Fibroblast of skin of abdomen (primary cell): ENCODE measurements at places on chromosomes 1 and 21.

GRCh38 chr1:98702976-98703375, 41.5 kb downstream of the SNX7 start:
- DNase-seq, result peak; percentile 66

- no peak for DNase-seq
Observed at GRCh38 chr1:29753771-29754572, 517.6 kb downstream of the PTPRU start.

DNA sequence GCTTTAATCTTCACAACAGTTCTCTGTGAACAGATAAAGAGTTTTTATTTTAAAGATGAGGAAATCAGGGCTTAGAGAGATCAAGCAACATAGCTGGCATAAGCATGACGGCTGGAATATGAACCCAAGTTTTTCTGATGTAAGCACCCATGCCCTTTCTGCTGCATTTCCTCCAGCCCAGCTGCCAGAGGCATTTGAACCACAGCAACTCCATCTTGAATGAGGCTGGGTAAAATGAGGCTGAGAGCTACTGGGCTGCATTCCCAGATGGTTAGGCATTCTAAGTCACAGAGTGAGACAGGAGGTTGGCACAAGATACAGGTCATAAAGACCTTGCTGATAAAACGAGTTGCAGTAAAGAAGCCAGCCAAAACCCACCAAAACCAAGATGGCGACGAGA, 90.0 kb downstream of the WDR64 start:
- DNase-seq, result no peak

- DNase-seq, result peak; percentile 37
Observed at GRCh38 chr1:114758256-114758832, 560 bp upstream of the CSDE1 start.

DNA sequence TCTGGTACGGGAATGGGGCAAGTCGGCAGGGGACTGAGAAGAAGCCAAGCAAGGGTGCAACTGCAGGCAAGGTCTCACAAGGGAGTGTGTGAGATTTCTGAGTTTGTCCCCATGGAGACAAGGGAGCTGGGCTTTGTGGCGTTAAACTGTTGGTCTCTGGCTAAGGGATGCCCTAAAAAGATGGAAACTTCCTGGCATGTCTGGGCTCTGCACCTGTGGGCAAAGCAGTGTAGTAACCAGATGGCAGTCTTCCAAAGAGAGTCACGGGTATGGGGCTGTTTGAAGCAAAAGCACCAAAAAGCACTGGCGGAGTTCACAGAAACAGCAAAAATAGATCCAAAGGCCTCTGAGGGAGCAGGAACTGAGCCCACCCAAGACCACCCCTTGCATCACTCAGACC, 104.8 kb upstream of the SLC44A3 start:
- no peak for DNase-seq

GRCh38 chr1:240058049-240058448, 33.6 kb upstream of the FMN2 start:
- DNase-seq, result no peak

- peak; percentile 32 for DNase-seq
Observed at GRCh38 chr1:206753141-206753540, 17.4 kb upstream of the IL19 start.

DNA sequence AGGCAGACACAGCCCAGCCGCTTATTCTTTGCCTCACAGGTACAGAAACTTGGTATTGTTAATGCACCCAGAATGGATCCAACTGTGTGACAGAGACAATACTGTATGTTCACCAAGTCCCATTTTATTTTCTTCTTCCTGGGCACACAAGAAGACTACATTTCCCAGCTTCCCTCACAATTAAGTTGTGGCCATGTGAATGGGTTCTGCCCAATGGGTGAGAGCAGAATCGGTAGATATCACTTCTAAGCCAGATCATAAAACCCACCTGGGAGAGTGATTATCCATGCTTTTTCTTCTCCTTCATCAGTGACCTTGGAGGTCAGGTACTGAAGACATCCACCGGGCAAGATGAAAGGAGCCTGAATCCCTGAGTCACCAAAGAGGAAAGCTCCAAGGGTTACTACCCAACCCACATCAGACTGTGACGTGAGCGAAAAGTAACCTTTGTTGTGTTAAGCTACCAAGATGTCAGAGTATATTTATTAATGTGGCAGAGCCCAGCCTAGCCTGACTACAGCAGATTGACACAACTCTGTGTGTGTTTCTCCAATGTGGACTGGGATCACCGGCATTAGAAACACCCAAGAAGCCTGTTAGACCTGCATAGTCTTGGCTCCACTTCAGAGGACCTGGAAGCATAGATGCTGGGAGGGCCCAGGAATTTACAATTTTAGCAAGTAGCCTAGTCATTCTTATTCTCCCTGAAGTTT, 79.1 kb upstream of the GRIK3 start:
- no peak for DNase-seq

- DNase-seq, result peak; percentile 22
Observed at GRCh38 chr1:89605692-89606091, 27.2 kb upstream of the LRRC8C start.

DNA sequence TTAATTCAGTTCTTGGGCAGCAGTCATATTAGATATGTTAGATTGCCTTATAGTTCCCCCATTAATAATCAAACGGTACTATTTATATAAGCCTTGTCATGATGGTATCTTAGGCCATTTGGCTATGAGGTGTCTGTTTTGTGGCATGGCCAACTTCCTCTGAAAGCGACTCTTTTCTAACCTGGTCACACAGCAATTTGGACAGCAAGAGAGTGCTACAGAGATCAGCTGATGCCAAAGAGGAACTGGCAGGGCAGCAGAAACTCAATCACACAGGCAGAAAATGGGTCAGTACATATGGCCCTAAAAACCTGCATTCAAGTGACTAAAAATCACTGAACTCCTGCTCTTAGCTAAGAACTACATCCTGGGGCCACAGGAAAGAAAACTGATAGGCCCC, 13.4 kb upstream of the MUTYH start:
- DNase-seq, result no peak

- DNase-seq, result no peak
Observed at GRCh38 chr1:19086176-19086875, 123.7 kb downstream of the UBR4 start.

DNA sequence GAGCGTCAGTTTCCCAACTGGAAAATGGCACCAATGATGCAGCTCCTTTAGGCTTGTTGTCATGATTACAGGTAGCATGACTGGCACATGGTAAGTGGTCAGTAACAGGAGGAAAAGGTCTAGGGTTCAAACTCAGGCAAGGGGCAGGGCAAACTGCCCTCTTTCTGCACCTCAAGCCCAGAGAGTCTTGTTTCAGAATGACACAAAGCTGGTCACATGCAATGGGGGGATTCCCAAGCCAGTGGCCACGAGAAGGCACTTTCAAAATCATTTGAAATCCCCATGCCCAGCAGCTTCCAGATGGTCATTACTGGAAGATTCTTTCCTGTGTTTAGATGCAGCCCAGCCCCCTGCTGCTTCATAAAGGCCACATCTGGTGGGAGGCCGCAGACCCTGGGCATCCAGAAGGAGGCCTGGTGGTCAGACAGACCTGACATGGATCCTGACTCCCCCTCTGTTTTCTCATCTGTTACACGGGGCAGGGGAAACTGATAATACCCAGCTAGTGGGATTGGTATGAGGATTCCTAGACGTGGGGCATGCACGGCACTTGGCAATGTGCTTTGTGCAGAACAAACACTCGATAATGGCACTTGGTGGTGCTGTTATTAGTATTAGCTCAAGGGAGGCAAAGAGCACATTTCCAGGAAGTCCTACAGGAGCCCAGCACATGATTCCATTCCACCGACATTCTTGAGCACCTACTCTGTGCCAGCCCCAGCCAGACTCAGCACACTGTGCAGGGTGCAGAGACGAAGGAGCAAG, 6.9 kb upstream of the PLA2G2D start:
- DNase-seq, result no peak

- DNase-seq, result peak; percentile 5
Observed at GRCh38 chr1:171981303-171981702, 140.0 kb downstream of the DNM3 start.

GRCh38 chr1:26072305-26072704, 4.9 kb upstream of the TRIM63 start:
- no peak for DNase-seq

DNA sequence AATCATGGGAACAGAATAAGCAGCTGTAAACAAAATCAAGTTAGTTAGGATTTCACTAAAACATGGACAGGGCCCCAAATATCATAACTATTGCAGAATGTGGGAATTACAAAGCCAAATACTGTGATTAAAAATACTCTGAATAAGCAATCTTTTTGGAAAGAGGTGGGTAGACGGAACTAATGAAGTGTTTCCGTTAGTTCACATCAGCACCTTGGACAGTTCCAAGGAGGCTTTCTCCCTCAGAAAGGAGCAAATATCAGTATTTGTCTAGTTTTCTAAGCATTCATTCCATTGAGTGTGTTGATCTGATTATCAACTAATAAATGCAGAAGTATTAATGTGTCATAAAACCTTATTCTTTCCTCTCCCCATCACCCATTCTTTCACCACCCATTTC, 97.4 kb downstream of the FAM78B start:
- peak; percentile 8 for DNase-seq

DNA sequence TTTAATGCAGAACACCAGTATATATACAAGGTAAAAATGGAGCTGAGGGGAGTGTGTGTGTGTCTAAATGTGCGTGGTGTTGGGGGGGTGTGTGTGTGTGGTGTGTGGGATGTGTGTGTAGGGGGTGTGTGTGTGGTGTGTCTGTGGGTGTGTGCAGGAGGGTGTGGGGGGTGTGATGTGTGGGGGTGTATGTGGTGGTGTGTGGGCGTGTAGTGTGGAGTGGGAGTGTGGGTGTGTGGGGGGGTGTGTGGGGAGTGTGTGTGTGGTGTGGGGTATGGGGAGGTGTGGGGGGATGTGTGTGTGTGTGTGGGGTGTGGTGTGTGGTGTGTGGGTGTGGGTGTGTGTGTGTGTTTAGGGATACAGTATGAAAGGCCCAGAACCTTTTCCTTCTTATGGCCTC, 202.3 kb upstream of the CACYBP start:
- no peak for DNase-seq

DNA sequence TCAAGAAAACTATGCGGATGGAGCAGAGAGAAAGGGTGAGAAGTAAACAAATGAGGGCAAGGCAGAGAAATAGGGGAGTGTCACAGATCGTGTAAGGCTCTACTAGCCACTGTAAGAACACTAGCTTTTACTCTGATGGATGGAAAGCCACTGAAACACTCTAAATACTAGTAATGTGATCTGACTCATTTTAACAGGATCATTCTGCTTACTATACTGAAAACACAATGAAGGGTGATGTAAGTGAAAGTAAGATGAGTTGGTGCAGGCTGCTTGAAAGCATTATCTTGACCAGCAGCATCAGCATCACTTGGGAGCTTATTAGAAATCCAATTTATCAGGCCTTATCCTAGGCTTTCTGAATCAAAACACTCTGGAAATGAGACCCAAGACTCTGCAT, 32.7 kb downstream of the TUT4 start:
- peak; percentile 79 for DNase-seq

DNA sequence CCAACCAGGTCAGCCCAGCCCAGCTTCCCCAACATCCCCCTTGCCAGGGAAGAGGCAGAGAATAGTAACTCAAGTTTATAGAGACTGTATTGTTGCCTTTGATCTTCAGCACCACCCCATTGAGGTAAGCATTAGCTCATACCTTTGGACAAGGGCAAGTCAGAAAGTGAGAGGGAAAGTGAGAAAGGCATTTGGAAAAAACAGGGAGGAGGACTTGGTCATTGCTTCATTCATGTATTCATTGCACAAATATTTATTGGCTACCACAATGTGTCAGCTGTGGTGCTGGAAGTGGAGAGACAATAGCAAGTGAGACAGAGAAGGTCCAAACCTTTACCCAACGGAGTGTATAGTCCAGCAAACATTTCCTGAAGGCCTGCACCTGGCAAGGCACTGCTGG, 561.2 kb downstream of the KIF26B start:
- DNase-seq, result peak; percentile 87

- DNase-seq, result no peak
Observed at GRCh38 chr1:245332513-245332912, 177.7 kb downstream of the KIF26B start.

GRCh38 chr1:28579401-28579800, 12.7 kb upstream of the RAB42 start:
- DNase-seq, result no peak

GRCh38 chr1:185245466-185245865, 71.6 kb downstream of the IVNS1ABP start:
- no peak for DNase-seq

GRCh38 chr1:20589331-20590278, 708 bp downstream of the CDA start:
- DNase-seq, result peak; percentile 83

- DNase-seq, result no peak
Observed at GRCh38 chr1:68113966-68114365, 63.5 kb upstream of the DIRAS3 start.

DNA sequence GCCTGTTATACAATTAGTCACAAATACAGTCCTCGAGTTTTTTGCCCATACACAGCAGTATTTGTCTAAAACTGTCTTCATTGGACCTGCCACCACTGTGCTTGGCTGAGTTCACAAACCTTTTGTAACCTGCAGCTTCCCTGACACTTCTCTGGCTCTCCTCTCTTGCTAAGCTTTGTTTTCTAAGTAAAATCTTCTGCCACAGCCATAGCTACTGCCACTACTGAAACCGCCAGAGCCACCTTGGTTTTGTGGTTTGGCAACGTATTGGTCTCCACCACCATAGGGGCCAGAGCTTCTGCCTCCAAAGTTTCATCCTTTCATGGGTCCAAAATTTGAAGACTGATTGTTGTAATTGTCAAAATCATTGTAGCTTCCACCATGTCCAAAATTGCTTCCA, 668.2 kb upstream of the BRINP3 start:
- DNase-seq, result no peak

DNA sequence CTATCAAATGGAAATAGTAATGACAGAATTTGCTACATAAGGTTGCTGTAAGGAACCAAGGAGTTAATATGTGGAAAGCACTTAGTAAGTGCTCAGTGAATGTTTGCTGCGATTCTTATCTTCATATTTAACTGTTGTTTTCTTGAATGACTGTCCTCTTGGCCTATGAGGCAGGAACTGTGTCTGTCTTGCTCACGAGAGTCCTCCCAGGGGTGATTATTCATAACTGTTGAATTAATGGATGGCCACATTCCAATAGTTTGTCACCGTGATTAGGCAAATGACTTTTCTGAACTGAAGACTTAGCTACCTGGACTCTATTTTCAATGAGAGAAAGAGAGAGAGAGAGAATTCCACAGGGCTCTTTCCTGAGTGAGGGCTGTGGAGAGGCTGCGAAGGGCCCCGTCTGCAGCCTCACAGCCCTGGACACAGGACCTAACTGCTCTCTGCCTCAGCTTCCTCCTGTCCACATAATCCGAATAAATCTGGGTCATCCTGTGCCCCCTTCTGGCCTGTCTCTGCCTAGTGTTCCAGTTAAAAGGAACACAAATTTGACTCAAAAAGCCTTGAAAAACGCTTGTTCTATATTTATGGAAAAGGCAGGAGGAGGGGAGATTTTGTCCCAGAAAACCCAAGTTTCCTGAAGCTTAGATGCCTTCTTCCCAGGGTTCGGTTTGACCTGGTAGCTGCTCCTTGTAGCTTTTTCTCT, 8.5 kb downstream of the EDN2 start:
- DNase-seq, result no peak

- DNase-seq, result no peak
Observed at GRCh38 chr21:16847211-16847610, 665.6 kb upstream of the CXADR start.
